Stimulated activated CD4-positive, alpha-beta T cell treated with anti-CD3 and anti-CD28 coated beads, TNF-alpha, amount 100 ng/mL, for 1 hour (primary cell): ENCODE measurements at places on chromosomes 6 and 20.

- no peak for DNase-seq
These were observed 26.9 kb downstream of the RGS17 start for GRCh38 chr6:153104220-153104619.

GRCh38 chr6:163667372-163668060 is 253.0 kb downstream of the QKI start:
- no peak for DNase-seq

- DNase-seq = no peak
These were observed 114.2 kb upstream of the JARID2 start for GRCh38 chr6:15131651-15132061.

DNA sequence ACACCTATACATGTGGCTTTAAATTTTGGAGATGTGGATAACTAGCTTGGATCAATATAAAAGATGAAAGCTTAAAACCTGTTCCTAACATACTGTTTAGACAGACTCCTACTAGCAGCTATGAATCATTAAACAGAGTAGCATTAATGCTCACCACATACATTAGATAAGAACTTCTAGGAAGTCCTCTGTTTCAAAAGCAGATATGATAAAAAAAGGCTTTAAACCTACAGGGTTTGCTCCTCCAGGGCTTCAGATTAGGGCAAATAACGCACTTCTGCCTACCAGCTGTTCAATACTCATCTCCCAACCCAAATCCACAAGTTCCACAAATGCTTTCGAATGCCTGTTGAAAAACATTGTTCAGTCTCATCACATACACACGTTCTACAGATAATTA is 1.5 kb downstream of the REPS1 start:
- no peak for DNase-seq

- DNase-seq = no peak
These were observed 2.2 kb downstream of the PRRC2A start for GRCh38 chr6:31622684-31623091.
